ENCODE measurements at places on chromosomes 12 and 14.

DNA sequence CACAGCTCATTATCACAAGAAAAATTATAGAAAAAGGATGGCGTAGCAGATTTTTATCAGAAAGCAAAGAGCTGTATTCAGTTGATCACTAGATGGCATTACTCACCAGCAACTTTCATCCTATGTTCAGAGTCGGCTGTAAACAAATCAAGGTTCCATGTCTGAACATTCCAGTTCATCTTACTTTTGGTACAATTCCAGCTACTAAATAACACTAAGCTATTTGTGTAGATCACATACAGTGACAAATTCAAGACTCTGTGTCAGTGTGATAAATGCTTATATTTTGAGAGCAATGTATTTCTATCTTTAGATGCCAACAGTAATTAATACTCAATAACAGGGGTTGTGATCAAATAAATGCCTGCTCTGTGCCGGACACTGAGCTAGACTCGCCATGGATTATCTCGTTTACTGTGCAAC, 30.1 kb downstream of the NRDE2 start:
- DNase-seq: no peak

- no peak for DNase-seq
Measured at GRCh38 chr12:98151105-98151590, 364.2 kb upstream of the TMPO start.

- DNase-seq: no peak
Measured at GRCh38 chr14:28767853-28768741, 1.5 kb downstream of the FOXG1 start.

DNA sequence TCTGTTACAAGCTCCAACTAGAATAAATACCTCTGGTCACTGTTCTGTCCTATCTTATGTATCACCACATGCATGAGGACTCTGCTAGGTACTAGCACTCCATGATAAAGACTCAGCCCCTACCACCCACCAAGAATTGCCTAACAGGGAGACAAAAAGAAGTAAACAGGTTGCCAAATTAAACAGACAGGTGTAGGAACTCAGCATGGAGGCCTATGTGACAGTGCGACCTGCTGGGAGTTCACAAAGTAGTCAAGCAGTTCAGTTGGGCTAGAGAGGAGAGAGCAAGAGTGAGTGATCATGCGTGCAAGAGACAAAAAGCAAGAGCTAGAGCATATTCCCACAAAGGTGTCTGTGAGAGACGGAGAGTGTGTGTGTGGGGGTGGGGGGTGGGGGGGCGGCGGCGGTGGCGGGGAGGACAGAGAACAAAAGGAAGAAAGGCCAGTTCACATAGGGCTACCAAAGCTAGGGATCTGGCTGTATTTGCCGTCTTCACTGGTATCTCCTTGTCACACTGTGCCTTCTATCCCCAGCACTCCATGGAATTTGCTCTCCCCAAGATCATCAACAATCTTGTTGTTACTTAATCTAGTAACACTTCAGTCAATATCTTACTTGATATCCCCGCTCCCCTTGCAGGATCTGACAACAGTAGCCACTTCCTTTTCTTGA, 81.2 kb downstream of the SPPL3 start:
- no peak for DNase-seq

GRCh38 chr14:20247646-20248246, 8.7 kb downstream of the OR11H4 start:
- DNase-seq: no peak

DNA sequence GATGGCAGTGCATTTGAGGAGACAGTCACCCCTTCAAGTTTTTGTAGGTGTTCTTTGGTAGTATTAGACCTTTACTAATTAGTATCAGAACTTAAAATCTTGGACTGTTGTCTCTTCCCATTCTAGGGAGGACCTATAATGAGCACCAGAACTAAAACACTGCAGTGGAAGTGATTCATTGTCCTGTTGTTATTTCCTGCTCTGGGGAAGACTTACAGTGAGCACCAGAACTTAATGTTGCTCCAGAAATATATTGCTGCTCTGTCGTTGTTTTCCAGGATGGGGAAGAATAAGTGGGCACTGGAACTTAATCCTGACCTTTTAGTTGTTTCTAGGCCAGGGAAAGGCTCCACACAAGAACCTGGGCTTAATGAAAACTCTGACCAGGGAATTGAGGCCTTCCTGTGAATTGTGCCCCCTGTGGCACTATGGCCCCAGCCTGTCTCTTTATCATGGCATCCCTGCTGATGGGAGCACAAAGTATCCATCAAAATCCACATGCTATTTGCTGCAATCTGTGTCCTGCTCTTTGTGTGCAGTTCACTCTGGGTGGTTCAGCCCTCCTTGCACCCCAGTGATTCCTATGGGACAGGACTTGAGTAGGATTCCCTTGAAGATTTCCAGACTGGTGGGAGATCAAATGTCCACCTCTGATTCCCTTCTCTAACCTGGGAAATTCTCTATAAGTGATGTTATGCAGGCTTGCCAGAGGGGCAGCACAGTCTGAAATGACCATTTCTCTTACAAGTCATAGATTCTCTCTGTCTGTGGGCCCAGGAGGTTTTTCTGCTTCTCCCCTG, 175.8 kb downstream of the PAWR start:
- DNase-seq: no peak

- no peak for DNase-seq
Measured at GRCh38 chr14:38705220-38705619, 397.8 kb downstream of the SEC23A start.

DNA sequence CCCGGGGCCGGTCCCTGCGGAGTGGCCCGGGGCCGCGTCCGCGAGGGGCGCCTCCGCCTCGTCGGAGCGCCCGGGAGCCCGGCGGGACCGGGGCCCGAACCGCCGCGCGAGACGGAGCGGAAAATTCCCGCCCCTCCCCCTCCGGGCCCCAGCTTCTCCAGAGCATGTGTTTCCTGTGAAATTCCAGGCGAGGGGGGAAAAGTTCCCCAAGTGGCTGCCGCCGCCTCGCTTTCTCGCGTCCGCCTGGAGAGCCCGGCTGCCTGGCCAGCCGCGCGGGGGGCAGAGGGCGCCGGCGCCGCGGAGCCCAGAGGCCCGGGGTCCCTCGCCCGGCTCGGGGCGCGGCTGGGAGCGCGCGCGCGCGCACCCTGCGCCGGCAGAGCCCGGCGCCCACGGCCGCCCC, 904 bp downstream of the CACNA1C start:
- no peak for DNase-seq
